ENCODE measurements at places on chromosomes 3 and 15.

- no peak for DNase-seq
These were observed 128.5 kb downstream of the CHSY1 start for GRCh38 chr15:101123222-101123910.

GRCh38 chr15:65115542-65115941, 542 bp upstream of the UBAP1L start:
- DNase-seq, result no peak

- no peak for DNase-seq
These were observed 164.0 kb downstream of the IL20RB start for GRCh38 chr3:137121704-137122314.

- no peak for DNase-seq
These were observed 49.5 kb upstream of the MBNL1 start for GRCh38 chr3:152219216-152219615.

DNA sequence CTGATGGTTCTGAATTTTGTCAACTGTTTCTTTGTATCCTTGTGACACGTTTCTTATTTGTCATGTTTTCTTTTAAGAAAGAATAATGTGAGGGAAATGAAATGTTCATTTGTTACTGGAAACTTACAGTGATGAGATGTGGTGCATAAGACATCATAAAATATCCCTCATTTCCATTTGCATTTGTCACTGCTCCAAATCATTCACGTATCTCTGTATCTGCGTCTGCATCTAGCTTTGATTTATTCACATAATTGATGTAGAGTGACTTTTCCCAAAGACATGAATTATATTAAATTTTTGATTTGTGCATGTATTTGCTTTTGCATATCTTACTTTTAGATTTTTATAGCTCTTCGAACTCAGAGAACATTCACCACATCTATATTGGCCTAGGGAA, 66.8 kb downstream of the CHL1 start:
- DNase-seq, result no peak

All from CD4-positive, alpha-beta T cell treated with Interleukin-2 at 100 ng/mL for 4 hours (primary cell).